Fibroblast of gingiva (primary cell): ENCODE measurements at places on chromosomes 7 and 10.

- no peak for DNase-seq
Measured at GRCh38 chr10:103095005-103095404, 98.1 kb downstream of the NT5C2 start.

DNA sequence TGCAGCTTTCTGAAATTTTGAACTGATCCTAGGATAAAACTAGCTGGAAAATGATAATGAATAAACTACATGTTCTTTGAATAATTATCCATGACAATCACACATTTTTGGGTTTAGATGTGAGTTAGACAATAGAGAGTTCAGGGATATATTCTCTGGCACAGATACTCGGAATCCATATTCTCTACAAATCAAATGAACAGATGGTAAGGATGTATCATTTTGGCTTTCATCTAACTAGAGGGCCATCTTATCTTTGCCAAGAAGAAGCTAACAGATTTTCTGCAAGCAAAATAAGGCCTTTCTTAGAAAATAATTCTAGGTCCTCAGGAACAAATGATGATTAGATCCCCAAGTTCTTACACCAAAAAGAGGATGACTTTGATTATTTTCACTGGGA, 355.9 kb upstream of the C7orf33 start:
- no peak for DNase-seq

DNA sequence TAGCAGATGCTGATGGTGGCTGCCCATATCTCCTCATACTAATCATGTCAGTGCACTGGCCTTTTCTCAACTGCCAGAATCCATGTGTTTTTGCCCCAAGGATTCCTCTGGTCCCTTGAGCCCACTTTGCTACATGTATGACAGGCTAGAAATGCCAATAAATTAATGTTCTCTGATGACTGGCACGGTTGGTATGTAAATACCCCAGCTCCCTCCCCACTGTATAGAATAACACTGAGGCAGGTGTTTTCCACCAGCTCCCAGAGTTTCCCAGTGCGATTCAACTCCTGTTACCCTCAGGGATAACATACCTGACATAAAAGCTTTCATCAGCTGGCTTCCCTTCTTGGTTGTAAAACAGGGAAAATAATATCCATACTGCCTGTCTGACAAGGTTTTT, 9.0 kb upstream of the PLEKHS1 start:
- no peak for DNase-seq

DNA sequence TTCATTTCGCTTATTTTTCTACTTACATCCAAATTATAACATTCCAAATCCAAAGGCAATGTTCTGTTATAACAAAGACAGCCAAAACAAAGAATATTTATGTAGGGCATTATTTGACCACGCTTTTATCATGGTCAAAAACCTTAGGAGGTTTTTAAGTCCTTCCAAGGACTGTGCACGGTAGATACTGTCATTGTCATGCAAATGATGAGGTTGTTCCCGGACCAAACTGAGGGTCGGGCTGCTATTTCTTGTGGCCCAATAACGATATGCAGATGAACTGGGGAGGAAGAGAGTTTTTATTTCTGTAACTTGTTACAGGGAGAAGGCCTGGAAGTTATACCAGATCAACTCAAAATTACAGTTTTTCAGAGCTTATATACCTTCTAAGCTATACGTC, 56.6 kb upstream of the STEAP4 start:
- DNase-seq: no peak
